ENCODE measurements at places on chromosomes 5 and 9.

GRCh38 chr5:151684690-151685361 is 1.9 kb downstream of the SPARC start:
- DNase-seq, result no peak

GRCh38 chr5:75617736-75618352 is 6.6 kb downstream of the ANKDD1B start:
- DNase-seq, result no peak

GRCh38 chr5:143471666-143472464 is 68.4 kb upstream of the NR3C1 start:
- DNase-seq, result no peak

- no peak for DNase-seq
These were observed 19.0 kb downstream of the DAB2IP start for GRCh38 chr9:121670431-121670830.

GRCh38 chr5:139431706-139432105 is 7.6 kb downstream of the DNAJC18 start:
- DNase-seq, result no peak

- DNase-seq, result no peak
These were observed 25.2 kb upstream of the PITX1 start for GRCh38 chr5:135059000-135059923.

DNA sequence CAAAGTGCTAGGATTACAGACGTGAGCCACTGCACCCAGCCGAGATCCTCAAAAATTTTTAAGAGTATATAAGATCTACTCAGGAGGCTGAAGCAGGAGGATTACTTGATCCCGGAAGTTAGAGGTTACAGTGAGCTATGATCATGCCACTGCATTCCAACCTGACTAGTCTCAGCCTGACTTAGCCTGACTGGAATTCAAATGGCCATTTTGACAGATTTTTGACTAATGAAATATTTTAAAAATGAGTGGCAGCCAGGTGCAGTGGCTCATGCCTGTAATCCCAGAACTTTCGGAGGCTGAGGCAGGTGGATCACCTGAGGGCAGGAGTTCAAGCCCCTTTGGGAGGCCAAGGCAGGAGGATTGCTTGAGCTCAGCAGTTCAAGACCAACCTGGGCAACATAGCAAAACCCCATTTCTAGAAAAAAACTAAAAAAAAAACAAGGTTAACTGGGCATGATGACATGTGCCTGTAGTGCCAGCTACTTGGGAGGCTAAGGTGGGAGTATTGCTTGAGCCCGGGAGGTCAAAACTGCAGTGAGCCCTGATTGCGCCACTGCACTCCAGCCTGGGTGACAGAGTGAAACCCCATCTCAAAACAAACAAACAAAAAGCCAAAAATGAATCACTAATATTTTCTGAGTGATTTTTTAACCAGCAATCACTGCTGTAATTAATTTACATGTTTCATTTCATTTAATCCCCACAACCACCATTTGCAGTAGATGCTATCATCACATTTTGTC is 16.6 kb downstream of the ATOX1 start:
- DNase-seq, result no peak

GRCh38 chr9:79661279-79661678 is 89.5 kb downstream of the TLE4 start:
- DNase-seq, result no peak

DNA sequence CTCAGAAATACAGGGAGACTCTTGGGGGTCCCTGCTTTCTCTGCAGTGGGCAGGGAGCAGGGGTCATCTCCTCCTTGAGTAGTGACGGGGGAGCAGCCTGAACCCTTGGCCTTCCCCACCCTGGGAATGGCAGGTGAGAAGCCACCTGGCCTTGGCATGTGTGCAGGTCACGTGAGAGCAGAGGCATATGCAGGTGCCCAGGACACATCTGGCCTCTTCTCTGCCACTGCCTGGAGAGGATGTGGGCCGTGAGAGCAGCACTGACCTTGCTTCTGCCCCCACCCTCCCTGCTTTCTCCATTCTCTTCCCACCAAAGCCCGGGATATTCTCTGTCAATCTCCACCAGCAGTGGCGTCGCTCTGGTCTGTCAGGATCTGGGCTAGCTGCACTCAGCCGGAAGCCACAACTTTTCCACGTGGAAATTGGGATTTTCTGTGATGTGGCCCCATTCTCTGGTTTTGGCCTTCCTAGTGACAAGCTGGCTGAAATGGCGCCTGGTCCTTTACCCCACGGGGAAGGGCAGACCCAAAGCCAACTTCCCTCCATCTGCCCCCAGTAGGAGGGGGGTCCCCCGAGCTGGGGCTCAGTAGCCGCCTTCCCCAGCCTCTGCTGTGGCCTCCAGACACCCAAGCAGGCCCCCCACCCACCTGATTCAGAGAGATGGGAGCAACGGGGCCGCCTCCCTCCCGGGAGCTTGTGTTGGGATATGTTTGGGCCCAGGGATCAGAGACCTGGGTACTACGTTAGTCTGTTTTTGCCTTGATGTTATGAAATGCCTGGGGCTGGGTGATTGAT is 70.4 kb upstream of the FCN1 start:
- peak; percentile 74 for DNase-seq

Data from mesenteric fat pad (tissue), 1 donor.